ENCODE measurements at places on chromosomes 7 and 10.

DNA sequence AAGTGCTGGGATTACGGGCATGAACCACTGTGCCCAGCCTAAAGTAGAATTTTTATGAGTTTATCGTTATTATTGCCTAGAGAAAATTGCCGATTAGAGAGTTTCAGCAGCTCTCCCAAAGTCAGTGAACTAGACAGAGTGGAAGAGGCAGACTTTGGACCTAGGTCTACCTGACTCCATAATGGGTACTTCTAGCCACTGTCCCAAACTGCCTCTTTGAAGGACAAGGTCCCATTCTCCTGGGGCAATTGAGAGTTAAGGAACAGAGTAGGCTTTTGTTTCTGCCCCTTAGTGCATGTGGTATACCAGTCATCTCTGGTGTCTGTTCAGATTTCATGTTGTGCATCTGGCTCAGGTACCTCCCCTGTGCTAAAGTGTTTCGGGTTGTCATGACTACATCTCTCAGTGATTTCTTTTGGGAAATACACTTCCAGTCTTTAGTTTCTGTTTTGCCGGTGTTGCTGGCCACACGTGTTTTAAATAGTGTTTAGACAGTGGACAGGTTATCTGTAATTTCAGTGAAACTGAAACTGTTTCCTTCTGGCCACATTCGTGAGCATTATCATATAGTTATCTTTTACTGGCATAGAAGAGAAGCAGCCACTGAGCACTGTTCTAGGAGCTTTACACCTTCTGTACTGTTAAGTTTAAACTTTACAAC, 4.7 kb downstream of the TMEM236 start:
- no peak for DNase-seq

- DNase-seq, result peak; percentile 100
Observed at GRCh38 chr7:98810153-98810802, 59.5 kb downstream of the TMEM130 start.

DNA sequence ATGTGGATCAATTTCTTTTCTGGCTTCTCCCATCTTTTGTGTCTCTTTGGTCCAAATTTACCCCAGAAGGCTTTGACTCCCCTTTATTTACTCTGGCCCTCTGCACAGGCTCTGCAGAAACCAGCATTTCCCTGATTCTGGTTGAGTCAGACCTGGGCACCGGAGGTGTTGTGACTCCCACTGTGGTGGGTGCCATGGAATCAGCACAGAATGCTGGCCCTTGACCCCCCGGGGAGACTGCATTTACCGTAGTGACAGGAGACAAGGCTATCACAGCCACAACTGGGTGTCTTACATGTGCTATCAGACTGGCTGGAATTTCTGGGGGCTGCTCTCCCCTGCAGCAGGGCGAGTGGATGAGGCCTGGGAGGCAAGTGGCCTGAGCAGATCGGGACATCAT, 37.6 kb downstream of the PLXDC2 start:
- no peak for DNase-seq

GRCh38 chr10:103758294-103758681, 97.1 kb downstream of the SH3PXD2A start:
- DNase-seq, result no peak

- DNase-seq, result no peak
Observed at GRCh38 chr7:101232141-101232850, 5.3 kb downstream of the CLDN15 start.

DNA sequence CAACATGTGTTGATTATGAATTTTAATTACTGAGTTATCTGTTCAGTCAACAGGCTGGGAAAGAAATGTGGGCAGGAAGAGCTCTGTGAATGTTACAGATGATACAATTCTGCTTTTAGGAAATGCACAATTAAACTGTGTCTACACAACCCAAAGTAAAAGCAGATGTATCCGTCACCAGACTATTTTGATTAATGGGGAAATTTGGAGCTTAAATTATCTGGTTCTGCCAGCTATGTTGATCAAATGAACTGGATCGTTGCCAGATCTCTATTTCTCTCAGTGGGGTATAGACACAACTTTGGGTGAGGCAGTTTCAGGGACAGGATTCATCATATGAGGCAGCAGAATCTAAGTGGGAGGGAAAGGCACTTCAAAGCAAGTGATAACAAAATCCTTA, 136.5 kb downstream of the NEUROD6 start:
- no peak for DNase-seq

- no peak for DNase-seq
Observed at GRCh38 chr7:100156331-100157068, 2.0 kb downstream of the TRAPPC14 start.

- DNase-seq, result no peak
Observed at GRCh38 chr10:51932530-51932929, 233.1 kb upstream of the CSTF2T start.

GRCh38 chr10:107415446-107415845, 250.9 kb upstream of the SORCS1 start:
- no peak for DNase-seq

- no peak for DNase-seq
Observed at GRCh38 chr10:78879621-78880020, 189.1 kb upstream of the ZMIZ1 start.

DNA sequence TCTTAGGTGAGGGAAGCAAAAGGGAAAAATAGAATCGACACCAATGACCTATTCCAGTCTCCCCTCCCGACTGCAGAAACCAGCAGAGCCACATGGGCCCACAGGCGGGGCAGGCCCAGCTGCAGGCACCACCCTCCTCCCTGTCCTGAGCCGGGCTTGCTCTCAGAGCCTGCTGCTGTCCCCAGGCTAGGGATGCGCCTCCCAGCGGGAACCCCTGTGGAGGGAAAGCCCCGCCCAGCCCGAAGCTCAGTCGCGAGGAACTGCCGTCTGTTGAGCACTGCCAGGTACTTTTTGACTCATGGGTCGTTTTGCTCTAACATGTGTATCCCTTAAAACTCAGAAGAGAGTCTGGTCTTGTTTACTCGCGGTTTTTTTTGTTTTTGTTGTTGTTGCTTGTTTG, 124.5 kb upstream of the RET start:
- peak; percentile 7 for DNase-seq

DNA sequence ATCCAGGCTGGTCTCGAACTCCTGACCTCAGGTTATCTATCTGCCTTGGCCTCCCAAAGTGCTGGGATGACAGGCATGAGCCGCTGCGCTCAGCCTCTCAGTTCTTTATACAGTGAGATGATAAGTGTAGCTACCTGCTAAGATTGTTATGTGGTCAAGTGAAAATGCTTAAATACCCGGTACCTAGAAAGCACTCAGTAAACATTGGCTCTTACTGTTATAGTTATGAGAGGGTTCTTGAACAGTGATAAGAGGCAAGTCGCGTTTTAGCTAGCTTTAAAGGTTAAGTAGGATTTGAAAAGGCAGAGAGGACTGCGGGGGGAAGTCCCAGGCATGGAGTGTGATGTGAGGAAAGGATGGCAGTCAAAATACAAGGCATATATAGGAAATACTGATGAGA, 4.5 kb downstream of the ZKSCAN1 start:
- no peak for DNase-seq

GRCh38 chr7:100575746-100576383, 2.2 kb upstream of the SAP25 start:
- DNase-seq, result no peak

DNA sequence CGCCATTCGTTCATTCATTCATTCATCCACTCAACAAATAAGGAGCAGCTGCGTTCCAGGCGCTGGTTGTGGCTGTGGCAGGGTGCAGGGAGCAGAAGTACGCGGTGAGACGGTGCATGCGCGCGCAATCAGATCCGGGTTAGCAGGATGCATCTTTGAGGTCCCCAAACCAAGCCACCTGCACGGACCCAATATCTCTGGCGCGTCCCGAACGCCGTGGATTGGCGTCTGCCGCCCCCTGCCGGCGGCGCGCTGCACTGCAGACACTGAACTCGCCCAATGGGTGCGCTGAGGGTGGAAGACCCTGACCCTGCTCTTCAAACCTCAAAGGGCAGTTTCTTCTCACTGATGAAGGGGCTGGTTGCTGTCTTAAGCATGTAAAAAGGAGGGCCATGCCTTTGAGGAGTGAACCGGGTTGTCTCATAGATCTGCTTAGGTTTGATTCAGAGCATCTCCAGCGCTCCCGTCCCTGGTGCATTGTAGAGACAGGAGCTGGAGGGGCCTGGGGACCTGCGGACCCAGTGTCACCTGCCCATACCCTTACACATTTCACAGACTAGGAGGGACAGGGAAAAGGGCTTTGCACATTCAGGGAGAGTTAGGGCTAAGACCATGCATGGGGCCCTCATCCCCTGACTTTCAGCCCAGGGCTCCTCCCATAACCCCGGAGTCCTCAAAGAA, 102.5 kb downstream of the RAMP3 start:
- peak; percentile 78 for DNase-seq

DNA sequence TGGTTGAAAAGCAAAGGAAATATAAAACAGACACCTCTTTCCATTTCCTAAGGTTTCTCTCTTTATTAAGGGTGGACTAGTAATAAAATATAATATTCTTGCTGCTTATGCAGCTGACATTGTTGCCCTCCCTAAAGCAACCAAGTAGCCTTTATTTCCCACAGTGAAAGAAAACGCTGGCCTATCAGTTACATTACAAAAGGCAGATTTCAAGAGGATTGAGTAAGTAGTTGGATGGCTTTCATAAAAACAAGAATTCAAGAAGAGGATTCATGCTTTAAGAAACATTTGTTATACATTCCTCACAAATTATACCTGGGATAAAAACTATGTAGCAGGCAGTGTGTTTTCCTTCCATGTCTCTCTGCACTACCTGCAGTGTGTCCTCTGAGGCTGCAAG, 154.4 kb upstream of the LANCL2 start:
- no peak for DNase-seq

DNA sequence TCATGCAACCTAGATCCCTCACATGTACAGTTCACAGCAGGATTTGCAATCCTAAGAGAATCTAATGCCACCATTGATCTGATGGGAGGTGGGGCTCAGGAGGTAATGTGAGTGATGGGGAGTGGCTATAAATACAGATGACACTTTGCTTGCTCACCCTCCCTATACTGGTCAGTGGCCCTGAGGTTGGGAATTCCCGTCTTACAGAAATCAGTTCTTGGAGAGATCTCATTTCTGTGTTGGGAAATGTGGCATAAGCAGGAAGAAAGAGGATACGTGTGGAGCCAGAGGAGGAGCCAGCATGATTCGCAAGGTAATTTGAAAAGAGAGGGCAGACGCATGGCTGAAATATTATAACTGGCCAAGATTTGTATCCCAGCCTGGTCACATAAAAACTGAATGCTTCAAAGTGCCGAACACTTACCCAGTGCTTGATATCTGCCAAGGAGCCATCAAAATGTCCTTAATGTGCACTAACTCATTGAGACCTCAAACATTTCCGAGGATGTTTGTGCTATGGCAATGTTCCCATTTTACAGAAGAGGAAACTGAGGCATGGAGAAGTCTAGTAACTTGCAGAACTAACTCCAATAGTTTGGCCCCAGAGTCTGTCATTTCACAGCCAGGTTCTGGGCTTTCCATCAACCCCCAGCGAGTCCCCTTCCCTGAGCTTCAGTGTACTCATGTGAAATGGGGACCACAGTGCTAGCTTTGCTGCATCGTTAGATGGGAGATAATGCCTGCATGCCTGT, 5.5 kb upstream of the IKZF1 start:
- DNase-seq, result no peak

DNA sequence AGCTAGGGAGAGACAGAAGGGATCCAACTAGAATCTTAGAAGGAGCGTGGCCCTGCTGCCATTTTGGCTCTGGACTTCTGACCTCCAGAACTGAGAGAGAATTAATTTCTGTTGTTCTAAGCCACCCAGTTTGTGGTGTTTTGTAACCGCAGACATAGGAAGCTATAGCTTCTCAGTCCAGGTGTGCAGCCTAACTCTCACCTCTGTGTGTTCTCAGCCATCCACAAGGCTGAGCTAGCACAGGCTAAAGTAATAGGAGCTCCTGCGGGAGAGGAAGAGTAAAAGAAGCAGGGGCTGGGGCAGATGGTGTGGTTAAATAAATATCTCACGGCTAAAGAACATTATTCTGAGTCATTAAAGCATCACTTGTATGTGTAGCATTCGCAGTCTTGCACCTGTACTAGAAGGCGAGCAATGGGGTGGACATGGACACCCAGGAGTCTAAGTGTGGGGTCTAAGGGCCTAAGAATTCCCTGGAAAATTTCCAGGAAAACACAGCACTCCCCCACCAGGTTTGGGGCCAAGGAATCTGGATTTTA, 94.1 kb downstream of the AOAH start:
- DNase-seq, result no peak

GRCh38 chr7:158520825-158521224, 66.8 kb downstream of the PTPRN2 start:
- no peak for DNase-seq

DNA sequence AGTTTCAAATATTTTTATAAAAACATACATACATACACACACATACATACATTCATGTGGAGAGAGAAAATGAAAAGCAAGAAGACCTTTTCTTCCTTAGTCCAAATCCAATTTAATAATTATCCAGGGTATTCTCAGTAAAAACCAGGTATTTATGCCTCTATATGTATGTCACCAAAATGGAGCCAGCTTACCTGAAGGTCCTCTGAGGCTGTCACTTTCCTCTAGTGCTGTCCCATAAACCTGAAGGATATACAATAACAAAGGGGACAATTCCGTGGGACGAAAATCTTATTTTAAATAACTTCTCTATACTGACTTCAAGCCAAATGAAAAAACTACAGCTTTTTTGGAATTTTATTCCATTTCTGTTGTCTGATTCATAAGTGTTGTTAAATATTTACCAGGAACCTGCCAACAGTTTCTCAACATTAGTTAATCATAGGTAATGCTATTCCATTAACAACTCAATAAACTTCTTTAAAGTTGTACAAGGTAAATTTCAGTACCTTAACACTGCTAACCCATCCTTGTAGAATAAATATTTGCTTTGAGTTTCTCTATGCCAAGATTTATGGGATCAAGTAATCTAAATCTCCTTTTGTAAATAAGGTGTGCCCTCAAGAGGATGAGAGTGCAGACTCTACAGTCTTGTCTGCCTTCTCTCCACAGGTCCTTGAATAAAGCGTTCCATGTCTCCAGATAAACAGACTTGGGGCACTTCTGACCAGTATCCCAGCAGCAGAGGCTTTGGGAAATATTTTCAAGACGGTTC, 260.3 kb downstream of the AHR start:
- DNase-seq, result no peak

DNA sequence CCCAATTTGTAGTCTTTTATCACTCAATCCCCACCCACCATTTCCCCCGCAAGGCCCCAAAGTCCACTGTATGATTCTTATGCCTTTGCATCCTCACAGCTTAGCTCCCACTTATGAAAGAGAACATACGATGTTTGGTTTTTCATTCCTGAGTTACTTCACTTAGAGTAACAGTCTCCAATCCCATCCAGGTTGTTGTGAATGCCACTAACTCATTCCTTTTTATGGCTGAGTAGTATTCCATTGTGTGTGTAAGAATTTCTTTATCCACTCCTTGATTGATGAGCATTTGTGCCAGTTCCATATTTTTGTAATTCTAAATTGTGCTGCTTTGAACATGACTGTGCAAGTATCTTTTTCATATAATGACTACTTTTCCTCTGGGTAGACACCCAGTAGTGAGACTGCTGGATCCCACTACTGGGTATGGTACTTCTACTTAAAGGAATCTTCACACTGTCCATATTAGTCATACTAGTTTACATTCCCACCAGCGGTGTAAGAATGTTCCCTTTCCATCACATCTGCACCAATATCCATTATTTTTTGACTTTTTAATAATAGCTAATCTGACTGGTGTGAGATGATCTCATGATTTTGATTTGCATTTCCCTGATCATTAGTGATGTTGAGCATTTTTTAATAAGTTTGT, 152.6 kb downstream of the JMJD1C start:
- DNase-seq, result no peak

- DNase-seq, result no peak
Observed at GRCh38 chr7:85074992-85075391, 111.9 kb downstream of the SEMA3D start.
